ENCODE measurements at places on chromosomes 4 and X.

DNA sequence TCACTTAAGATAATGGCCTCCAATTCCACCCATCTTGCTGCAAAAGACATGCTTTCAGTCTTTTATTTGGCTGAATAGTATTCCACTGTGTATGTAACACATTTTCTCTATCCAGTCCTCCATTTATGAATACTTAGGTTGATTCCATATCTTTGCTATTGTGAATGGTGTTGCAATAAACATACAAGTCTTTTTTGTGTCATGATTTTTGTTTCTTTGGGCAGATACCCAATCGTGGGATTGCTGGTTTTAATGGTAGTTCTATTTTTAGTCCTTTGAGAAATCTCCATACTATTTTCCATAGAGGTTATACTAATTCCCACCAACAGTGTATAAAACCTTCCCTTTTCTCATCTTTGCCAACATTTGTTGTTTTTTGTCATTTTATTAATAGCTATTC is 180.9 kb downstream of the SMIM20 start:
- DNase-seq, result no peak

DNA sequence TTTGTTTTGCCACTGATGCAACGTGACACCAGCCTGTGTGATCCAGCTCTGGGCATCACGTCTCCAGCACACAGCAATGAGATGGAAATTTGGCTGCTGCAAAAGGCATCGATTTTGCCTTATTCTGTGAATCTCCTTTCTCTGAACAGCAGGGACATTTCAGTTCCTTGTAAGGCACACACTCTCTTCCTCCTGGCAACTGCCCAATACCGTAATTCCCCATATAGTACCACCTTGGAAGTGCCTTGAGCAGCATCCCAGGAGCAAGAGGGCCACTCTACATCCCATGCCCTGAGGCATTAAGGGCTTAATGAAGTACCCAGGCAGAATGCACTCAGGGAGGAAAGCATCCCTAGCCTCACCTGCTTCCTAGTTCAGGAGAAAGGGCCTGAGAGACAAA is 10.5 kb upstream of the MAMLD1 start:
- no peak for DNase-seq

GRCh38 chrX:138128027-138128671 is 562.2 kb downstream of the ZIC3 start:
- DNase-seq, result no peak

- DNase-seq, result no peak
These were observed 8.5 kb downstream of the FMR1 start for GRCh38 chrX:147920161-147920666.

GRCh38 chr4:87087015-87087414 is 133.4 kb downstream of the KLHL8 start:
- DNase-seq, result no peak

- no peak for DNase-seq
These were observed 98.8 kb upstream of the DHX15 start for GRCh38 chr4:24683116-24683515.

GRCh38 chr4:145886871-145887240 is 51.8 kb downstream of the ZNF827 start:
- no peak for DNase-seq

DNA sequence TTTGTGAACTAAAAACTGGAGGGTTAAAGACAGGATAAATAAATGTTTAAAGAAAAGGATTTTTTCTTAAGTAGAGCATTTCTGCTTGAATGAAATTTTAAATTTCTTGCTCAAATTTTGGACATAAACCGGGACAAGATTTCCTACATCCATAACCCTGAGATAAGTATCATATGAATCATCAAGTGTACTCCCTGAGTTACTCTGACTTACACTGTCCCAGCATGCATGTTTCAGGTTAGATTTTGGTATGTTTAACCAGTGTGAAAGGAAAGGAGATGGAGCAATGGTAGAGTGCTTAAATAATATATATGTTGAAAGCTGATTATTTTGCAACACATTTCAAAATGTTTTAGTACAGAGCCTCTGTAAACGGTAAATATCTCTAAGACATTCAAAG is 175.2 kb downstream of the ADGRL3 start:
- no peak for DNase-seq

GRCh38 chr4:74316397-74316796 is 8.1 kb downstream of the EPGN start:
- no peak for DNase-seq

DNA sequence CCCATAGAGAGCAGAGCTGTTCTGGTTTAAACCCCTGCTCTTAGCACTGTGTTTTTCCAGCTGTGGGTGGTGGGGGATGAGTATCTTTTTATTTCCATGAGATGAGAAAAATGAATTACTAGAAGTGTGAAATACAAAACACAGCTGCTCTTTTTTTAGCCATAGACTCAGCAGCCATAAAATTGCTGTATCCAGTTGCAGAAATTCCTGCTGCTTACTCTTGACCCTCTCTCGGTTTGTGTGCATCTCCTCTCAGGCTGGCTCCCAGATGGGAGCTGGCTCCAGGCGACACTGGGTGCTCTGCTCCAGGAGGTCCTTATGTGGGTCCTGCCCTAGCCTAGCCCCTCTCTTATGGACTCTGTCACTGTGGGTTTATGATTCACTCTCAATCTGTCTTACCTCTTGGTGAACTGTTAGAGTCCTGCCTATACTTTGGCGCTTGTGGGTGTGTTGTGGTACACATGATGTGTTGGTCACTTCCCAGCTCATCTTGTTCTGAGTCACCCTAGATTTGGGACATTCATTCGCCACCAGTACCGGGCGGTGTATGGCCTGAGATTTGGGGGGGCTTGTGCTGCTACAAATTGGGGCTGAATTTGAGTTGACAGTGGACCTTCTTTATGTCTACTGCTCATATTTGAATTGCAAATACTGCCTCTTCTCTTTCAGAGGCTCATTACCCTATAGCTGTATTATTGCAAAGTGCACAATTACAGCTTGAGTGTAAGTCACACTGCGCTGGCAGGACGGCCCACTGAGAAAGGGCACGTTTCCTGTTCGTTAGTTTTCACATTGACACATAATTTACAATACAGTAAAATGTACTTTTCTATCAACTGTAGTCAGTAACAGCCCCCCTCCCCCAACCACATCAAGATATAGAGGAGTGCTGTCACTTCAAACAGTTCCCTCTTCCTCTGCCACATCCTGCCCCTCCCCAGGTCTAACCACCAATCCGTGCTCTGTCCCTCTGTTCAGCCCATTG is 46.9 kb upstream of the MSANTD1 start:
- DNase-seq, result no peak

DNA sequence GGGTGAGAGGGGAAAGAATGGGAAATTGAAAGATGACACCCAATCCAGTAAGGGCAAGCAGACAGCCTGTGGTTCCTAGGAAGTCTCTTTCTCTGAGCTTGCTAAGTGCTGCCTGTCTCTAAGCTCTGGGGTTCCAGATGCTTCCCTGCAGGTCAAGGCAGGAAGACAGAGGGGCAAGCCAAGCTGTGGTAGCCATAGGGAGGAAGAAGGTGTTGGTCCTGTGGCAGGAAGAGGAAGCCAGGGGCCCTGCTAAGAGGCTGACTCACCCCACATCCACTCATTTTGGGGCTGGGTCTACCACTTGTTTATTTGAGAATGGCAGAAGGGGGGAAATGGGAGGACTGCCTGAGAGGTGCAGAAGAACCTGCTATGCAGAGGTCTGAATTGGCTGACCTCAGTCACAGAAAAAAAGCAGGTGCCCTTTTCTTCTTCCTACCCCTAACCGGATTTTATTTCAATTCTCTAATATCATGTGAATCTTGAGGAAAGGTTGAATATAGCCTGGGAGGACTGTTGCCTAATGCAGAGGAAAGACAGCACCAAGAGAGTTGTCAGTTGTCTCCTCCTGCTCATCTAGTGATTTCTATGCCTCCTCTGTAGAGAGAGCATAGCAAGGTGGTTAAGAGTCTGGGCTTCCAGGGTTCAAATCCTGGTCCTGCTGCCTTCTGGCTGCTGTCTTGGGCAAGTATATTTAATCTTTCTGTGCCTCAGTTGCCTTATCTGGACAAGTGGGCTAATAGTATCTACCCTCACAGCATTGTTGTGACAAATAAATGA is 27.4 kb downstream of the HOPX start:
- DNase-seq, result no peak

GRCh38 chr4:148787285-148787684 is 345.1 kb upstream of the NR3C2 start:
- no peak for DNase-seq

DNA sequence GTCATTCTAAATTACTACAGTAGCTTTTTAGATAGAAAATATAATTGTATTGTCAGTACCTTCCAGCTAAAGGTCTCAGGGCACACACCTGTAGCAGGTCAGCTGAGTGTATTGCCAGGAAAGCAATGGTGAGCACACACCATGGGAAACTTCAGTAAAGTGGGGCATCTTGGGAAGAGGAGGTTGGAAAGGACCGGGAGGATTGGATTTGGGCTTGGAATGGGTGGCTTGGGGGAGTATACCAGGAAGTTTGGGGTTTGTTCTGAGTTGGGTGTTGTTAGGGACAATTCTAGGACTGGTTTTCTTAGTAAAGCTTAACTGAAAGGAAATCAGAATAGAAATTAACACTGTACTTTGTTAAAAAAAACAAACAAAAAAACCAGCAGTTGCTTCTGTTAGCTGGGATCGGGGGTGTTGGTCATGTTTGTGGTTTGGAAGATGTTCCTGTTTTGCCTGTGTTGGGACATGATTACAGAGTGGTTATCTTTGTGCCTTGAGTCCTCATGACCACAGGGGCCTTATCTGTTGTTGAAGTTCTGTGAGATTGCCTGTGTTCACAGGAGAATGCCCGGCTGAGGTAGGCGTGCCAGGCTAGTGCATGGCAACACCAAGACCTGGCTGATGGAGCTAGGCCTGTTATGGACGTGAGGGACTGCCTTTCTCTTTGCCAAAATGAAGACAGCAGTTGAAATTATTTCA is 35.1 kb downstream of the PRIMPOL start:
- DNase-seq, result no peak

DNA sequence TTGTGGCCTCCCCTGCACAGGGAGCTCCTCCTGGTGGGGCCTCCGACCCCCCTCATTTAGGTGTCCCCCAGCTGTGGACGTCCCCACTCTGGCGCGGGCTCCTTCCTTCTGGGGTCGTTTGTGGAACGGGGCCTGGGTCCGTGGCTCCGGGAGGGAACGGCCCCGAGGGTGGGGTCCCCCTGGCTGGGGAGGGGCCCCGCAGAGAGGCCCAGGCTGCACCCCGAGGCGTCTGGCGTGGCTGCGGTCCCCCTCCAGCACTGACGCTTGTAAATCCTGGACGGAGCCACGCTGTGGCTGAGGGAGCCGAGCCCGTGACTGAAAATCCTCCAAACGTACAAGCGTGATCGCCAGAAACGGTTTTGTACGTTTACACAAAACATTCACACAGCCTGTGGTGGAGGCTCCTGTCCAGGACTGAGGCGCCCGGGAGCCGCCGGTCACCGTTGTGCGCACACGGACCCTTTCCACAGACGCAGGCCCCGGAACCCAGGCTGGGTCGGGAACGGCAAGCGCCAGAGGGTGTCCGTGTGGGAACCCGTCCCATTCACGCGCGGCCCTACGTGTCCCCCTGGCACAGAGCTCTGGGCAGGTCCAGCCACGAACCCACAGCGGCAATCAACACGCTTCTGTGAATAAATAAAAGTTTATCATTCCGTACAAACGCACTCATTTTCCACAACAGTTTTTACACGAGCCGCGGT is 15.2 kb upstream of the GTPBP6 start:
- no peak for DNase-seq

- DNase-seq, result no peak
These were observed 502.0 kb downstream of the GBA3 start for GRCh38 chr4:23194751-23195150.

DNA sequence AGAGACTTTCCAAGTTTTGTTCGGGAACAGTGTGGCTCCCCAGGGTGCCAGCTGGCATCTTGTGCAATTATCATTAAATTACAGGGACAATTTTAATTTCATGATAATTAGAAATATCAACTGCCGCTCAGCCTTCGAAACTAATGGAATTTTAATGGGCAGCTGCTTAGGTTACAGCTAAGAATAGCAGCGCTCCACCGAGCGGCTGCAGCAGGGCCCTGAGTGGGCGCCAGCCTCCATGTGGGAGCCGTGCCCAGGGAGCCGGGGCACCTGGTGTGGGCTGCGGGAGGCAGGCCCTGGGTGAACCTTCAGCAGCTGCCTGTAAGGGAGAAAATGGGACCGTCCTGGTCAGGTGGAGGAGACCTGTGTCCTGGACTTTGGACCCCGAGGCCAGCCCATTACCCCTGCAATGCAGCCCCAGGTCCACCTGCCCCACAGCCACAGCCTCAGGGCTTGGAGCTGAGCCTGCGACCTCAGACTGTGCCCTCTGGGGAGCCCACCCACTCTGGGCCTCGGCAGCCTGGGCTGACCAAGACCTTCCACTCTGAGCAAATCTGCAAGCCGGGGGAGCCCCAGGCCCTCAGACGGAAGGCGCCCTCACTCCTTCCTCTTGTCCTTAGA is 21.1 kb downstream of the MSANTD1 start:
- no peak for DNase-seq

DNA sequence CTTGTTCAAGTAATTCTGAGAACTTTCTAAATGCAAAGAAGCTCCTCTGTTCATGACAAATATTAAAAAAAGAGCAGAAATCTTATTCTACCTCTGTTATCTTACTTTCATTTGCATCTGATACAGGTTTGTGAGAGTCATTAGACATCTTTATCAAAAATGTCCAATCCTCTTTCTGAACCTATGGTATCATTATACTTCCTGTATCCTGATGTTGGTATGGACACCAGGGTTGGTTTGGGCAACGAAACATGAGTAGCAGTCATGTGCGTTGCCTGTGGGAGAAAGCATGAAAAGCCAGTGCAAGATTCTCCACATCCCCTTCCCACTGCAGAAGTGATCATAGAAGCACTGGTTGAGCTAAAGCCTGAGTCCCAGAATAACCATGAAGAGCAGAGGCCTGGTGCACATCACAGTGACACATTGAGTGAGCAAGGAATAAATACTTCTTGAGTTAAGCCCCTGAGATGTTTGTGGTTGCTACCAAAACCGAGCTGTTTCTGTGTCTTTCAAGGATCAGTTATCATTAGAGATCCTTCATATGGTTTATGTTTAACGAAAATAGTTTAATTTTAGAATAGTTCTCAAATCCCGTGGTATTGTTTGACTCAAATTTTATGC is 197.2 kb downstream of the BANK1 start:
- no peak for DNase-seq

- no peak for DNase-seq
These were observed 45.3 kb upstream of the CDKN2AIP start for GRCh38 chr4:183399126-183399522.

GRCh38 chr4:95363559-95363925 is 185.2 kb downstream of the UNC5C start:
- DNase-seq, result peak; percentile 20

GRCh38 chr4:103144926-103145325 is 45.3 kb upstream of the BDH2 start:
- DNase-seq, result no peak

- DNase-seq, result no peak
These were observed 157.7 kb downstream of the CHIC2 start for GRCh38 chr4:53906606-53907190.

DNA sequence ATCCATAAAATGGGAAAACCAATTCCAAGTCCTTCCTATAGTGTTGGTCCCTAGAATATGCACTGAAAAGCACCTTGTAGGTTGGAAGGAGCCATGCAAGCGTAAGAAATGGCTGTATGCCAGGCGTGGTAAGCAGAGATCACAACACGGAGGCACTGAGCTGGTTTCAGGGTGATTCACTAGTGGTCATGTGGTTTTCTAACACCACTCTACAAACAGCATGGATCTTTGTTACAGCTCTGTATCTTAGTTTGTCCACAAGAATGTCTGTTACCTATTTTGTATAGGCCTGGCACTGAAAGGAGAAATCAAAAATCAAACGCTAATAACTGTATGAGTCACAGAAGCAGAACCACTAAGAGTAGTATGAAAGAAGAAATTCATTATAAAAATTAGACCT is 71.9 kb downstream of the MAGEB17 start:
- DNase-seq, result no peak

All from NCI-H345 (cell line).